ENCODE measurements at places on chromosomes 5 and 9. TPM values are rescaled to one million over a fixed set of nuclear protein-coding genes. Genes with fewer than 3 reads are reported as not detected.

GRCh38 chr9:72534931-72535330 is 13.5 kb downstream of the TMC1 start:
- DNase-seq, result no peak

The GTF2H2 gene
- polyA plus RNA-seq, result 11.0 TPM

The CNTFR gene
- polyA plus RNA-seq, result 1.8 TPM

The ZMAT2 gene
- polyA plus RNA-seq, result 42.2 TPM

The PCDHB16 gene
- polyA plus RNA-seq, result 2.7 TPM

The TRUB2 gene
- polyA plus RNA-seq, result 23.3 TPM

The PLPPR1 gene
- not detected for polyA plus RNA-seq

The DMRT3 gene
- not detected for polyA plus RNA-seq

All from SK-N-SH (cell line).